ENCODE measurements at places on chromosomes 4 and X.

- peak; percentile 20 for DNase-seq
These were observed 66.0 kb upstream of the STOX2 start for GRCh38 chr4:183838987-183839712.

- no peak for DNase-seq
These were observed 34.5 kb upstream of the PPM1K start for GRCh38 chr4:88318751-88319350.

GRCh38 chr4:119314356-119314755, 7.6 kb downstream of the FABP2 start:
- DNase-seq = no peak

DNA sequence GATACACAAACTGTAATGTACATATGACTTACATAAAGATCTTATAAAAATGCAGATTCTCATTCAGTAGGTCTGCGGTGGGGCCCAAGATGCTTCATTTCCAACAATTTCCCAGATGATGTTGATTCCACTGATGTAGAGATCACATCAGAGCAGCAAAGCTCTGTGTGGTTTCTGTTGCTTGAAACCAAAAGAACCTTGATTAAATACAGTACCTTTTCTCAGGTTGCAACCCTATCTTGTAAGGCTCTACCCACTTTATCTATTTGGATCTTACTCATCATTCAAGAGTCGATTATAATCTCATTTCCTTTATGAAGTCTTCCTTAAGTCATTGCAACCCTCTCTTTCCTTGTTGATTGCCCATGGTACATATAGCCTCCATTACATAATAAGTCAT, 816.8 kb downstream of the RPA4 start:
- DNase-seq = no peak

- no peak for DNase-seq
These were observed 480 bp downstream of the USP46 start for GRCh38 chr4:52658641-52659000.

- DNase-seq = no peak
These were observed 17.7 kb downstream of the IL21 start for GRCh38 chr4:122603156-122603574.

- no peak for DNase-seq
These were observed 7.9 kb downstream of the LEF1 start for GRCh38 chr4:108160741-108161352.

- no peak for DNase-seq
These were observed 1602.4 kb downstream of the STIM2 start for GRCh38 chr4:28462766-28463700.

DNA sequence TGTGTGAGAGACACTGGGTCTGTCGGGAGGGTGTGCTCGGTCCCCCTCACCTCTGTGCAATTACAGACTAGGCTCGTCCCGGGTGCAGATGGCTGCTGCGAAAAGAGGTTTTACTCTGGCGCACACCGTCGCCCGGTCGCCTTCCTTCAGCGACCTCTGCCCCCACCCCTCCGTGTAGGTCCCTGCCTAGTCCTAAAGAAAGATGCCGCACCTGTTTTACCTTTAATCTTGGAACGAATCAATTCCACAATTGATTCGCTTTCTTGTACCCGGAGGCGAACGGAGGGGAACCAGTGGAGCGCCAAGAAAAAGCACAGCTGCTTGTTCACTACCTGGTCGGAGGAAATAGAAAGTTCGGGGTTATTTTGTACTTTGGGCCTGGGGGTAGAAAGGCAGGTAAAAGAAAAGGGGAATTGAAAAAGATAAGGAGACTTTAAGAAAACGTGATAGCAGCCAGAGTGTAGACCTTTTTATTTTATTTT, 1.2 kb downstream of the NPNT start:
- peak; percentile 37 for DNase-seq

DNA sequence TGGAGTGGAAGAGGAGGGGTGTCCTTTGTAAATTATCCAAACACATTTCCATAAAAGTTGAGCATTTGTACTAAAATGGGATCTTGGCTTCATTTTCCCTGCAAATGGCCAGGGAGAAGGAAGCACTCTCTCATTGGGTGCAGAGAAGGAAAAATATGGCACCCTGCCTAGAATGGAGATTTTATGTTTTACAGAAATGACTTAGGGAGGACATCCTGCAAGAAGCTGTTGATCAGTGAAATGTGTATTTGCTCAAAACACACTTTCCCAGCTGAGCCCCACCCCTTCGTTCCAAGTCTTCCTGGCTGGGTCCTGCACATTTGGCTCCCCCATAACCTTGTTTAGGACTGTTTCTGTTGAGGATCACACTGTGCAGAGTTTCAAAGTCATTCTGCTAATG, 213.5 kb upstream of the TAPT1 start:
- no peak for DNase-seq

GRCh38 chrX:54817220-54817820, 9.8 kb downstream of the MAGED2 start:
- no peak for DNase-seq

DNA sequence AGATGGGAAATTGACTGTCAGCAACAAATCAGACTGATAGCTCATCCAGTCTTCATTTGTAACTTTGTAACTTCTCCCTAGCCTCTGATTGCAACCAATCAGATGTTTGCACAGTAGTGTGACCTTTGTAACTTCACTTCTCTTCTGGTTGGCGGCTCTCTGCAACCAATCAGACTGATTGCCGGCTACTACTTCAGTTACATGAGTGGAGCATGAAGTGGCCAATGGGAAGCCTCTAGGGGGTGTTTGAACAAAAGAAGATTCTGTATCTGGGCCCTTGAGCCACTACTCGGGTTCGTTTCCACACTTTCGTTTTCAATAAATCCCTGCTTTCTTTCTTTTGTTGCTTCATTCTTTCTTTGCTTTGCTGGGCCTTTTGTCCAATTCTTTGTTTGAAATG, 1285.8 kb downstream of the TECRL start:
- no peak for DNase-seq

GRCh38 chrX:15173411-15173810, 96.5 kb downstream of the ASB9 start:
- DNase-seq = no peak

- DNase-seq = no peak
These were observed 44.1 kb downstream of the SMIM20 start for GRCh38 chr4:25958110-25958509.

DNA sequence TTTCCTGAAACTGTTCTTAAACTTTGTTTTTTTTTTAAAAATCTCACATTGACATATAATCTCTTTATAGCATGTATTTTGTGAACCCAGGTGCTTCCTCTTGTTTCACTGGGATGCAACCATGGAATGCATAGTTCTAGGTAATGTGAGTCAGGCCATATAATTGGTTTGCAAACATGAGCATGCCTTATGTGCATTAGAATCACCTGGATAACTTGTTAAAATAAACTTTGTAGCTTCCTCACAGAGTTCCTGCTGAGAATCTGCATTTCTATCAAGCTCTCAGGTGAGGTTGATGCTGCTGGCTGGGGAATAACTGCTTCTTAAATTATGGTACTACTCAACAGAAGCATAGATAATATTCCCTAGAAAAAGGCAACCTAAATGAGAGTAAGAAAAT, 940.3 kb upstream of the LCORL start:
- no peak for DNase-seq

DNA sequence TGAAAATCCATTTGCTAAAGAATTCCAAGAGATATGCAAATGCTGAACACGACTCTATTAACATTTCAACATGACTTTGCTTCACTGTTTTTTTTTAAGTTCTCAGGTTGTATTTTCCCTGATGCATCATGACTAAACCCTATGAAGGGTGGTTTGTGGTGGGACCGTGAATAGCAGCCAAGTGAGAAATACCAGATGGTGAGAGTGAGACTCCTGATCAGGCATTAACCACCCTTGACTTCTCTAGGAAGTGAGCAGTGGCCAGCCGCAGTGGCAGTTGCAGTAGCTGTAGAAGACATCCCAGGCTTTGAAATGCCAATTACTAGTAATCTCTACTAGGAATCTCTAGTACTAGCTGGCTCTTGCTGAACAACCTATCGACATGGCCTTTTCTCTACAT, 383.4 kb downstream of the FAM133A start:
- no peak for DNase-seq

DNA sequence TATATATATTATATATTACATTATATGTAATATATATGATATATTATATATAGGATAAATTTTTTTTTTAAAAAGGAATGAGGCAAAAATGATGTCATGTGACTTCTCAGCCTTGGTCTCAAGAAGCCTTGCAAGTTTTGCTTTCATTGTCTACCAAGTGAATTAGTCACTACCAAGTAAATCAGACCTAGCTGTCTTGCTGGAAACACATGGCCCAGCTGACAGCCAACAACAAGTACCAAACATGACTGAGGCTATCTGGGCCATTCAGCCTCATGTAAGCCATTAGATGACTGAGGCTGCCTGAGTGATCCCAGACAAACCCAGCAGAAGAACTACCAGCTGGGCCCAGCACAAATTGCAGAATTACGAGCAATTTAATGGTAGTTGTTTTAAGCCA, 44.9 kb downstream of the HAND2 start:
- no peak for DNase-seq

- no peak for DNase-seq
These were observed 206.1 kb downstream of the LHFPL1 start for GRCh38 chrX:112473654-112474053.

GRCh38 chr4:56976283-56976836, 1.0 kb downstream of the NOA1 start:
- DNase-seq = no peak

- no peak for DNase-seq
These were observed 23.1 kb upstream of the GABRG1 start for GRCh38 chr4:46146993-46147392.

- no peak for DNase-seq
These were observed 21.8 kb upstream of the BBS12 start for GRCh38 chr4:122710434-122711308.

GRCh38 chr4:169283114-169283509, 12.4 kb upstream of the SH3RF1 start:
- DNase-seq = no peak

DNA sequence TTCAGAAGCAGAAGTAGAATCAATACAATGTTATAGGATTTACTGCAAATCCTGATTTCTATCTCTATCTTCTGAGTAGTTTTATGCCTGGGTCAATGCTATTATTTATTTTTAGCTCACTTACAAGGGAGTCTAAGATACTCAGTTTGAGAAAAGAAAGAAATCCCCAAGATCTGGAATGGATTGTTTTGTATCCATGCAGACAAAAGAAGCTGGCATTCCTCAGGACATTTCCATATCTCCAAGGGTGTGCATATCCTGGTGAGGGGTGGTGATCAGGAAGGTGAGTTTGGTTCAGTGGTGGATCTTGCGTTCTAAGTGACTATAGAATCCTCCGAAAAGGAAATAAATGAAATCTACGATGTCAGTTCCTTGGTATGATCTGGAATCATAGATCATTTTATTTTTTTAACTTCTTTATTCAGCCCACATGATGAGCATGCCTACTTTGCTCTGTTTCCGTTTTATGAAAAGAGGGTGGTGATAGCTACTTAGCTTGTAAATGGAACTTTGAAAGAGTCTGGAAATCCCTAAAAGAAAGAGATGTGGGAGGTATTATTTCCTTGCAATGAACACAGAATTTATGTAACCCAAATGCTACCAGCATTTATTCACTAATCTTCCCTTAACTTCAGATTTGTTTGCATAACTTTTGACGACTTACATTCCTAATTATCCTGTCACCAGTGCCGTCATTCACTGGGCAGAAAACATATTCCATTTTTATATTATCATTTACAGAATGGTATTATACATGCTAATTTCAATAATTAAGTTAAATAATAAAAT, 81.1 kb upstream of the RAPGEF2 start:
- no peak for DNase-seq

GRCh38 chrX:102866981-102867656, 70.0 kb upstream of the RAB40AL start:
- DNase-seq = no peak

- DNase-seq = peak; percentile 90
These were observed 3.4 kb downstream of the MAML3 start for GRCh38 chr4:140150636-140150885.

GRCh38 chr4:153276971-153277370, 67.5 kb upstream of the MND1 start:
- DNase-seq = no peak

GRCh38 chrX:1657367-1658070, 42.7 kb downstream of the ASMT start:
- no peak for DNase-seq

DNA sequence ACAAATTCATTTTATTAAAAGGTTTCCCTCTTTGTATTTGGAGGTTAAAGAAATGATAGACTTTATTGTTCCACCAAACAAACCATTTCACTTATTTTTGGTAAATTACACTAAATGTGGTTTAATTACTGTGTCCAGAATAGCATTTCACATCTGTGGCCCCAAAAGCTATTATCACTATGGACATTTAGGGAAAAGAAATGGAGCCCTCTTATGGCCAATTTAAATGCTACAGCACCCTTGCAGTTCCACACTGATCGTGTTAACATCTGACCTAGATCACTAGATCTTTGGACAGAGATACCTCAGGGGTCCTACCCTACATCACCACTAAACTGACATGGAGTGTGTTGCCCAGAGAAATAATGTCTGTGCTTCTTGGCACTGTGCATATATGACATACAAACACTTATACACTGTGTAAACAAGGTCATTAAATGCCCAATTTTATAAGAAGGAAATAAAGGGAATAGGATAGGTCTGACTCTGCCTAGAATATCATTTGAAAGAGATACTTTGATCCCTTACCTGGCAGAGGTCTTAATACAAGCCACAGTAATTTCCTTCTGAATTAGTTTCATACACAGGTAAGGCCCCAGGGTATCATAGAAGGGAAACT, 163.9 kb downstream of the KDR start:
- no peak for DNase-seq

GRCh38 chr4:41575207-41575606, 37.2 kb downstream of the LIMCH1 start:
- DNase-seq = no peak

DNA sequence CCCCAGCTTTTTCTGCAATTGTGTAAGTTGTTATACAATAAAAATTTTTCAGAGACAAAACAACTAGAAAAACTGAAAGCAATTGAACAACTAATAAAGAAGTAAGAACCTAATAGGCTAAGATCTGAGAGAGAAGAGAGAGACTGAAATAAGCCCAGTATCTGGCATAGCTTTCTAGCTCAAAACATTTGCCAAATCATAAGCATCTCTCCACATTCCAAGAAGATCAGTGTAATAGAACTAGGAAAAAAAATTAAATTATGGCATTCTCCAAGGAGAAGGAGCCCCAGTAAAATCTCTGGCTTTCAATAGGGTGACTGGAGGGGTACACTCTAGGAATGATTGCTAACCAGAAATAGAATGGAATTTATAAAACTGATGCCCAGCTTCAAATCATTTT, 19.0 kb upstream of the PPP3CA start:
- no peak for DNase-seq

- DNase-seq = no peak
These were observed 37.0 kb downstream of the IRS4 start for GRCh38 chrX:108699368-108699767.

- DNase-seq = no peak
These were observed 140.8 kb upstream of the AGA start for GRCh38 chr4:177582992-177583391.
